Pancreas (tissue), 10 donors: ENCODE measurements at places on chromosomes 12 and 14. TPM values are rescaled to one million over a fixed set of nuclear protein-coding genes. Genes with fewer than 3 reads are reported as not detected.

DNA sequence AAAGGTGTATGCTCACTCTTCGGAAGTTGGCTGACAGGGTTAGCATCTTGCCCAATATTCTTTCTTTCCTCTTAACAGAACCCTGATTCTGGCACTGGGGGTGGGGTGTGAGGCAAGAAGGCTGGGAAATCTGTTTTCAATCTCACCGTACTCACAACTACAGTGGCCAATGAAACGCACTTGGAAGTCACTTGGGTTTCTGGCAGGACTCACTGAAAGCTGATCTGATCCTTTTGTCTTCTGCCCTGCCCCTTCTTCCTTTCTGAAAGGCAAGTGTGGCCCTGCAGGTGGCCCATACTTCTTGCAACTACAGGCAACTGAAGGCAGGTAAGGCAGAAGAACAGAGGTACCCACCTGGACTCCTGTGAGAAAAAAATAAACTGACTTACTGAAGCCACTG, 106.9 kb downstream of the STXBP6 start:
- H3K4me3 ChIP-seq: no peak overlapping the region
- no peaks in the 10 kb centered on the region for H3K27me3 ChIP-seq
- H3K36me3 ChIP-seq: no peaks in the 10 kb centered on the region
- H3K4me1 ChIP-seq: no peaks in the 10 kb centered on the region
- no peak overlapping the region for H3K27ac ChIP-seq

GRCh38 chr12:76547526-76547925, 12.0 kb downstream of the OSBPL8 start:
- H3K27me3 ChIP-seq: no peaks in the 10 kb centered on the region
- peaks cover 34% of the 10 kb centered on the region for H3K4me1 ChIP-seq
- DNase-seq: no peak
- H3K36me3 ChIP-seq: no peaks in the 10 kb centered on the region

DNA sequence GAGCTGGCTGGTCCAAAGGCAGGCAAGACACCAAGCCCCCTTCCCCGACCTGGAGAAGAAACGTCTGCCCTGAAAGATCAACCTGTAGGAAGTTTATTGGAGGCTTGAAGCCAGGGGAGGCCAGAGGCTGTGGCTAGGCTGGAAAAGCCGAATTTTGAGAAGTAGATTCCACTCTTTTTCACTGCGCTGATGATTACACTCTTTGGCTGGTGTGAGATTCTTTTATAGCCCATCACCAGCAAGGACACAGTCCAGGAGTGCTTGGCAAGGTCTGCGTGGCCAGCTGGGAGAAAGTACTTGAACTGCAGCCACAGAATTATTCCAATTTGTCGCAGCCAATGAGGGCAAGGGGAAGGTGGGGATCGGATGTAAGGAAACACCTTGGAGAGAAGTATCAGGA, 45.0 kb downstream of the SYNE3 start:
- H3K4me3 ChIP-seq: no peak overlapping the region
- no peak for DNase-seq
- H3K27ac ChIP-seq: no peak overlapping the region
- no peaks in the 10 kb centered on the region for H3K4me1 ChIP-seq

GRCh38 chr12:66901138-66901932, 222.5 kb upstream of the GRIP1 start:
- no peaks in the 10 kb centered on the region for H3K27me3 ChIP-seq
- no peak for DNase-seq
- no peaks in the 10 kb centered on the region for H3K4me1 ChIP-seq
- H3K27ac ChIP-seq: no peak overlapping the region
- no peak overlapping the region for H3K4me3 ChIP-seq
- no peaks in the 10 kb centered on the region for H3K36me3 ChIP-seq

- H3K27ac ChIP-seq: no peak overlapping the region
- H3K27me3 ChIP-seq: no peaks in the 10 kb centered on the region
Measured at GRCh38 chr14:59705866-59706265, 129.3 kb upstream of the CCDC175 start.

MARCHF9 gene
- 11.3 TPM for total RNA-seq

PIWIL1 gene
- total RNA-seq: not detected

PSMB5 gene
- 35.5 TPM for total RNA-seq
